Fibroblast of lung (primary cell): ENCODE measurements at places on chromosomes 2 and 18. TPM values are rescaled to one million over a fixed set of nuclear protein-coding genes. Genes with fewer than 3 reads are reported as not detected.

Gene DSG1
- not detected in 2 replicates for total RNA-seq

- H3K4me1 ChIP-seq = no peaks in the 10 kb centered on the region
- no peak for DNase-seq
- H3K4me3 ChIP-seq = no peak overlapping the region
- H3K27ac ChIP-seq = no peak overlapping the region
- no peaks in the 10 kb centered on the region for H3K36me3 ChIP-seq
- H3K27me3 ChIP-seq = no peaks in the 10 kb centered on the region
Observed at GRCh38 chr18:24306201-24306600, 91.4 kb downstream of the OSBPL1A start.

DNA sequence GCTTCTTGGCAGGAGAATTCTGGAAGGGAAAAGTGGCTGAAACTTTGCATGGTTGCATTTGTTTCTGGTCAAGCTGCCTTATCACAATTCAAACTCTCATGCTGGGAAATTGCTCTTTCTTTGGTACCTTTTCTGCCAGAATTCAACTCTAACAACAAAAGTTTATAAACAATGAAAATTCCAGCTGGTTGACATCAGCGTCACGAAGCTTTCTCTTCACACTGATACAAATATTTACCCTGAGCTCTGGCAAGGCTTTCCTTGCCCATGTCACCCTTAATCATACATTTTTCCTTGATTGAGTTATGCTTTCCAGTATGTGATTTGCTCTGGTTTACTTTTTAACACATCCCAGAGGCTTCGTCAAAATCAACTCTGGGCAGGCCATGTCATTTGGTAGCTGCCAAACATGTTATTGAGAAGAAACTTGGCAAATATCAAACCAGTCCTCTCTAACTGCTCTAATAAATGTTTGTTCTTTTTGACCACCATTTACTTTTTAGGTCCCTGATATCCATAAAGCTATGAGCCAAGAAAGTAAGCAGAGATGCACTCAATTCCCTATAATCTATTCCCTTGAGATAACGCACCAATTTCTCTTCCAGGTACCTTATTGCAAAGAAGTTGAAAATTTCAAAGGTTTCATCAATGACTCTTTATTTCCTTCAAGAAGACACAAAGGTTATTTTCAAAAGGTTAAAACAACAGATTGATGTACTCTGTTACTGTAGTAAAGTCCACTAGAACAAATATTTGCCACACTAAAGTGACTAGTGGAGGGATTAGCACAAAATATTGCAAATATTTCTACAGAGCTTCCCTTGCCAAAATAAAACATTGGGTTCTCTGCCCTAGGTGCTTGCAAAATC is 1241.1 kb upstream of the ZEB2 start:
- H3K27me3 ChIP-seq = no peaks in the 10 kb centered on the region
- no peaks in the 10 kb centered on the region for H3K36me3 ChIP-seq
- DNase-seq = peak; percentile 76

- DNase-seq = no peak
- no peaks in the 10 kb centered on the region for H3K4me1 ChIP-seq
- no peak overlapping the region for H3K4me3 ChIP-seq
- no peak overlapping the region for H3K27ac ChIP-seq
- H3K27me3 ChIP-seq = no peaks in the 10 kb centered on the region
- H3K36me3 ChIP-seq = no peaks in the 10 kb centered on the region
Observed at GRCh38 chr2:11071939-11072338, 83.3 kb upstream of the SLC66A3 start.

DNA sequence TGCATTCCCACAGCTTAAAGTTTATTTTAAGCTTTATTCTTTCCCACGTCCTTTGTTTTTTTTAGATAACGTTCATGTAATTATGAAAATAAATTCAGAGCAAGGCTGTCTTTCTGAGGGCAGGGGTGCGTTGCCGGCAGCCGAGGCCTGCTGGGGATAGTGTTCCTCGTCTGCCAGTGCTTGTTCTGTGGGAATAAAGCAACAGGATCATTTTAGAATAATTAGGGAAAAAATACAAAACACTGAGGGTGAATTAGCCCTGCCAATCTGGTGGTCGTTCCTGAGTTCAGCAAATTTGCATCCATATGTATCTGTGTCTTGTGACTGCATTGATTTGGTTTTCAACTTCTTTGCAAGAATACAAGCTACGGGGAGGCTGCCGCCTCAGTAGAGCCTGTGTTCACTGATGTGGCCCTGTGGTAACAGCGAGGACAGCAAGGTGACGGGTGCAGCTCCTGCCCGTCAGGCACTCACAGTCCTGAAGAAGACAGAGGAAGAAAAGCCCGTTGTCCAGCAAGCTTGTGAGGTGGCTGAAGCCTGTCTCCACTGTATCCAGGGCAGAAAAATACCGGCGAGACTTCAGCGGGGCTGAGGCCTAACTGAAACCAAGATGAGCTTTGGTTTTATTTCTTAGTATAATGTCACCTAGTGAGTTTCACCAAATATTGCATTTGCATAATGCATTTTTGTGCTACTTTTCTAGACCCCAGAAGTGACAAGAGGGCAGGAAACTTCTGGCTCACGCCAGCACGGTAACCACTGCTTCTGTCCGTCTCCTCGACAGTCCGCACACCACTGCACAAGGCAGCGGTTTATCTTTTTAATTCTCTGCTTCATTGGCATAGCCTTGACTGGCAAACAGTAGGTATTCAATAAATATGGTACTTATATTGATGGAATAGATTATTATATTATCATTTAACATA is 64.5 kb downstream of the SH3YL1 start:
- no peak overlapping the region for H3K4me3 ChIP-seq
- no peaks in the 10 kb centered on the region for H3K4me1 ChIP-seq
- DNase-seq = no peak
- no peak overlapping the region for H3K27ac ChIP-seq
- no peaks in the 10 kb centered on the region for H3K36me3 ChIP-seq

- no peak for DNase-seq
- H3K36me3 ChIP-seq = no peaks in the 10 kb centered on the region
- no peaks in the 10 kb centered on the region for H3K4me1 ChIP-seq
- no peak overlapping the region for H3K4me3 ChIP-seq
- H3K27me3 ChIP-seq = no peaks in the 10 kb centered on the region
Observed at GRCh38 chr18:41311571-41312547, 643.2 kb upstream of the PIK3C3 start.

DNA sequence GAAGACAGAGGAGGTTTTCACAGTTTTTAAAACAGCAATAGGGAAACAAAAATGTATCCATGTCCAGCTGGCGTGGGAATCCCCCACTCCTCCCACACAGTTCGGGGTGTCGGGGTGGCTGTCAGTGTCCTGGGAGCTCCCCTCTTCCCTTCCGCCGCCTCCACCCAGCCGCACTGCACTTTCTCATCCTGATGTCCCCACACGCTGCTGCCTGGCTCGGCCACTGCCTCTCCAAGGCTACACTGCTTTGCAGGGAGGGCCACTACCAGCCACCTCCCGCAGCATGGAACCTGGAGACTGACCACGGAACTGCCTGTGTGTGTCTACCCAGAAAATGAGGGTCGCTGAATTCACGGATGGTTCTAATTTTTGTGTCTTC is 138.7 kb upstream of the CTDP1 start:
- DNase-seq = no peak
- H3K4me1 ChIP-seq = no peaks in the 10 kb centered on the region
- H3K36me3 ChIP-seq = no peaks in the 10 kb centered on the region
- no peak overlapping the region for H3K27ac ChIP-seq

- no peak for DNase-seq
- no peak overlapping the region for H3K27ac ChIP-seq
- no peak overlapping the region for H3K4me3 ChIP-seq
- H3K4me1 ChIP-seq = no peaks in the 10 kb centered on the region
- no peaks in the 10 kb centered on the region for H3K27me3 ChIP-seq
- no peaks in the 10 kb centered on the region for H3K36me3 ChIP-seq
Observed at GRCh38 chr18:45037618-45038017, 356.9 kb downstream of the SETBP1 start.

- DNase-seq = peak; percentile 98
- H3K36me3 ChIP-seq = no peaks in the 10 kb centered on the region
- H3K27ac ChIP-seq = peak overlapping the region; percentile 93
- H3K27me3 ChIP-seq = no peaks in the 10 kb centered on the region
- no peak overlapping the region for H3K4me3 ChIP-seq
Observed at GRCh38 chr2:27320958-27321543, 1.8 kb downstream of the MPV17 start.

GRCh38 chr2:147051248-147051647 is 793.6 kb upstream of the ACVR2A start:
- no peak overlapping the region for H3K27ac ChIP-seq
- peak; percentile 72 for DNase-seq
- H3K27me3 ChIP-seq = no peaks in the 10 kb centered on the region
- H3K4me3 ChIP-seq = no peak overlapping the region
- H3K36me3 ChIP-seq = no peaks in the 10 kb centered on the region

DNA sequence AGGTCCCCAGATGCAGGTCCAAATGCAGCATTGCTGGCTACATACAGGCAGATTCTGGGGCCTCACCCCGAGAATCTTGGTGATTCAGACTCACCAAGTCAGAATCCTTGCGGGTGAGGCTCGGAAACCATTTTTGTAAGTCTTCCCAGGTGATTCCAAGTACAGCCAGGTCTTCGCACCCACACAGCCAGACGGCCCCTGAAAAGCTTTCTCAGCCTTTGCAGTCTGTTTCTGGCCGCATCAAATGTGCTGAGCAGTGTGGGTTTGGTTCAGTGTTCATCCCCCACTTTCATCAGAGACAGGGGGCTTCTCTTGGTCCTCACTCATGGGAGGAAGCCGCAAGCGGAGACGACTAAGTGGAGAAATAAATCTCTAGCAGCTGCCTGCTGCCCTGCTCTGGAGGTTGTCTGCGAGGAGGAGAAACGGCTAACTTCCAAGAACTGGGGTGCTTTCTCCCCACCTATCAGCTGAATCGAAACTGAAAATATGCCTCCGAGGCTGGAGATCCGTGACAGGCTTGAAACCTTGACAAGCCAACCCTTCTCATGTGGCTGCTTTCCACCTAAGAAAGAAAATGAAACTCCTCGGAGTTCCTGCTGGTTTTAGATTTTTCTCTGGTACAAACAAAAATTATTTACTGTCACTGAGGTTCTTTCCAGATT is 8.9 kb upstream of the TMEM185B start:
- H3K27me3 ChIP-seq = no peaks in the 10 kb centered on the region
- peak overlapping the region; percentile 3 for H3K27ac ChIP-seq
- H3K4me1 ChIP-seq = peaks cover 5% of the 10 kb centered on the region
- H3K36me3 ChIP-seq = no peaks in the 10 kb centered on the region

GRCh38 chr18:77147418-77147852 is 14.9 kb upstream of the MBP start:
- no peak overlapping the region for H3K4me3 ChIP-seq
- no peaks in the 10 kb centered on the region for H3K4me1 ChIP-seq

DNA sequence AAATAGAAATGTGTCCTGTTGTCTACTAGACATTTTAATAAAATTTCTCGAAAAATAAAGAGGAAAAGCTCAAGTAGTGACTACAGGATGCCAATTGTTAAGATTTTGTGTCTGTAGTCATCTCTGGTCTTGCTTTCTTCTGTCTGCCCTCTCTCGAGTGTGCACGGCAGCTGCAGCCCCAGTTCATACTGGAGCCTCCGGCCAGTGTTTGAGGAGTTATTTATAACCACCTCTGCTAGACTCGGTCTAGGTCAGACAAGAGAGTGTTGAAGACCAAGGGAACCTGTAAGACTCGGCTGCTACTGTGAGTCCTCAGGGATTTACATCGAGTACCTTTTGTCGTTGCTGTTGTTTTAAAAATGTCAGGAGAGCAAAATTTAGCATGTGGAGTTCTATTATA is 810.1 kb upstream of the POU3F3 start:
- no peak for DNase-seq
- no peak overlapping the region for H3K27ac ChIP-seq
- no peaks in the 10 kb centered on the region for H3K4me1 ChIP-seq
- no peaks in the 10 kb centered on the region for H3K36me3 ChIP-seq
- H3K27me3 ChIP-seq = no peaks in the 10 kb centered on the region

GRCh38 chr18:37483984-37484819 is 81.4 kb downstream of the CELF4 start:
- H3K27ac ChIP-seq = no peak overlapping the region
- H3K27me3 ChIP-seq = peaks cover 10% of the 10 kb centered on the region
- no peak overlapping the region for H3K4me3 ChIP-seq
- H3K36me3 ChIP-seq = no peaks in the 10 kb centered on the region
- DNase-seq = no peak
- H3K4me1 ChIP-seq = no peaks in the 10 kb centered on the region

DNA sequence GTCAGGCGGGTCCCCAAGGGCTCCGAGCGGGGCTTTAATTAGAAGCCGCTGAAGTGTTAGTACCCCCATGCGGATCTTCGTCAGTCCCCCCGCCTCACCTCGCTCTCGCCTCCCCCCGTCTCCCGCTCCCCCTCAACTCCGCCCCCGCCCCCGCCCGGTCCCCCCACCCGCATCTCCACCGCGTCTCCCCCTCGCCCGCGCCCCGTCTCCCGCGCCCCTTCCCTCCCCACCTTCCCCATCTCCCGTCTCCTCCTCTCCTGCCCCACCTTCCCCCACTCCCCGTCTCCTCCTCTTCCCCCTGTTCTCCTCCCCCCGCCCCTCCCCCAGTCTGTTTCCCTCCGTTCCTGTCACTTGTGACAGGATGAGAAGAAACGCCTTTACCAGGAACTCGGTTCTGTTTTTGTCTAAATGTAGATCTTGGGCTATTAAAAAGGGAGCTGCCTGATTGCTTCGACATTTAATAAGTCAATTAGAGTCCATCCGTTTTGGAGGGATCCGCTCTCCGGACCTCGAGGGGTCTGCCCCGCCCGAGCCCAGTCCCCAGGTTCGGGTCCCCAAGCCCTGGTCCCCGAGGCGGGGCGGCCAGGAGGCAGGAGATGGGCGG is 969 bp upstream of the ALKAL2 start:
- H3K27ac ChIP-seq = no peak overlapping the region
- peak overlapping the region; percentile 61 for H3K4me3 ChIP-seq
- peaks cover 6% of the 10 kb centered on the region for H3K27me3 ChIP-seq
- no peak for DNase-seq
- H3K36me3 ChIP-seq = no peaks in the 10 kb centered on the region

DNA sequence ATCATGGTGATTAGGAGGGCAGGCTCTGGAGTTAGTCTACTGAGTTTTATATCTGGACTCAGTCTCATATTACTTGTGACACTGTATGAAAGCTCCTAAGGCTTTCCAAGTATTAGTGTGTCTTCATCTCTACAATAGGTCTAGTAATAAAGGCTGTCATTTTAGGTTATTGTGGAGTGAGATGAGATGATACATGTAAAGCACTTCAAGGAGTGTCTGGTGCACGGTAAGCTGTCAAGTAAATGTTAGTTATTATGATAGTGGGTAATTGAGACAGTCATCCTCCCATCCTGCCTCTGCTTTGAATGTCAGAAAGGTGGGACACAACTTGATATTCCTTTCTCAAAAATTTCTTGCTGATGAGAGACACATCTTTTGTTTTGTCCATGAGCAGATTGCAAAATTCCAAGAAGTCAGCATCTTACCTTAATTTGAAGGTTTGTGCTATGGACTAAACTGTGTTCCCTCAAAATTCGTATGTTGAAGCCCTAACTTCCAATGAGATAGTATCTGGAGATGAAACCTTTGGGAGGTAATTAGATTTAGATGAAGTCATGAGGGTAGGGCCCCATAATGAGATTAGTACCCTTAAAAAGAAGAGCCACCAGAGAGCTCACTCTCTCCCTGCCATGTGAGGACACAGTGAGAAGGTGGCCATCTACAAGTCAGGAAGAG is 41.4 kb upstream of the UPP2 start:
- H3K4me3 ChIP-seq = no peak overlapping the region
- peak overlapping the region; percentile 46 for H3K27ac ChIP-seq
- H3K4me1 ChIP-seq = peaks cover 6% of the 10 kb centered on the region
- no peak for DNase-seq
- H3K27me3 ChIP-seq = no peaks in the 10 kb centered on the region

GRCh38 chr18:24033641-24034412 is 19.3 kb downstream of the TTC39C start:
- no peaks in the 10 kb centered on the region for H3K4me1 ChIP-seq
- no peak overlapping the region for H3K27ac ChIP-seq
- no peak for DNase-seq
- no peak overlapping the region for H3K4me3 ChIP-seq
